Stimulated activated CD4-positive, alpha-beta T cell treated with anti-CD3 and anti-CD28 coated beads, TNF-alpha, amount 100 ng/mL, for 4 hours (primary cell): ENCODE measurements at places on chromosomes 5 and 9.
A peak's percentile ranks its signal among the peaks of the same experiment; 100 is the strongest.

DNA sequence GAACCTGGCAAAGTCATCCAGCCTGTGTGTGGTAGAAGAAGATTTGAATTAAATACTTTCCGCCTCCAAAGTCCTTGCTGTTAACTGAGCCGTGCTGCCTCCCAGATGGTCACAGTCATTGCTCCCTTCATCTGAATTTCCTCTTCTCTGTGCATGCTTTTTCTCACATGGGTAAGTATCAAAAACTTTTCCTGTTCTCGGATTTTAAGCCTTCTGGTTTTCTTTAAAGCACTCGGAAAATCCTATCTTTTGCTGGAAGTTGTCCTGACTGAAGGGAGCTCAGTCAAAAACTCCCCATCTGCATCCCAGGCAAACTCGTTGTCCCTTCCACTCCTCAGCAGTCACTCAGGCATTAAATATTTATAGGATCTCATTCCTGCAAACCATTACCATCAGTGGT lies 290.0 kb upstream of the PIK3R1 start:
- DNase-seq: no peak

- no peak for DNase-seq
Measured at GRCh38 chr9:98222885-98223691, 30.7 kb upstream of the CORO2A start.

DNA sequence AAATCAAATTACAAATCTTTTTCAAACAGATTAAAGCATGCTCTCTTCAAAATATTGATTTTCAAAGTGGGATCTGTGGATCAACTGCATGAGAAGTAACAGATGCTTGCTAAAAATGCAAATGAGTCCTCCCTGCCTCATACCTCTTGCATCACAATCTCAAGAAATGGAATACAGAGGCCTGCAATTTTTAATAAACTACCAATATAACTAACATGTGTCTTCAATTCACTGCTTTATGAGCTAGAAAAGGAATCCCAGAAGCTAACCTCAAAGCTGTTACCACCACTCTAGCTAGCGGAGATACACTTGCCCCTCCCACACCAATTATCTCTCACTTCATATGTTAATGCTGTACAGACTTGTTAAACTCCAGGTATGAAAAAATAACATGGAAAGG lies 9.6 kb downstream of the OR13C5 start:
- no peak for DNase-seq

GRCh38 chr9:16597136-16597535 lies 273.3 kb downstream of the BNC2 start:
- DNase-seq: no peak

- no peak for DNase-seq
Measured at GRCh38 chr5:37662362-37662761, 177.5 kb downstream of the GDNF start.

DNA sequence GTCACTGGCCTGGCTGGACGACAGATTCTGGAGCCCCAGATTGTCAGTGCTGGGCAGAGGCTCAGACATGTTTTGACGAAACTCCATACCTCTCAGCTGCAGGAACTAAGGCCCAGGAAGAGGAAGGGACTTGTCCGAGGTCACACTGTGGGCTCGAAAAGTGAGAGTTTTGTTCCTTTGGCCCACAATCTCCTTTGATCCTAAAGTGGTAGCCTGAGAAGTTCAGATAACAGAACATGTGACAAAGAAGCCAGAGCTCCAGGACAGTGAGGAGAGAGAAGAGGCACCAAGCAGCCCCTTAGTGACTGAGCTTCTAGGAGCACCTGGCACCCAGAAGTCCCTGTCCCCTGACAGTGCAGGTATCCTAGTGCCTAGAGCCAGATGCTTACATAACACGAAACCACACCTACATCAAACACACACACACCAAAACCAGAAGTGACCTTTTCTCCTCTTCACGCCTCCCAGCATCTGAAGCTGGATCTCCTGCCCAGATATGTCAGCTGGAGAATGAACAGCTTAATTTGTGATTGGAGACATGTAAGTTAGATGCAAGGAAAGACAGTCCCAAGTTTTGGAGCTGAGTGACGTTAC lies 88.9 kb downstream of the ADRB2 start:
- no peak for DNase-seq

DNA sequence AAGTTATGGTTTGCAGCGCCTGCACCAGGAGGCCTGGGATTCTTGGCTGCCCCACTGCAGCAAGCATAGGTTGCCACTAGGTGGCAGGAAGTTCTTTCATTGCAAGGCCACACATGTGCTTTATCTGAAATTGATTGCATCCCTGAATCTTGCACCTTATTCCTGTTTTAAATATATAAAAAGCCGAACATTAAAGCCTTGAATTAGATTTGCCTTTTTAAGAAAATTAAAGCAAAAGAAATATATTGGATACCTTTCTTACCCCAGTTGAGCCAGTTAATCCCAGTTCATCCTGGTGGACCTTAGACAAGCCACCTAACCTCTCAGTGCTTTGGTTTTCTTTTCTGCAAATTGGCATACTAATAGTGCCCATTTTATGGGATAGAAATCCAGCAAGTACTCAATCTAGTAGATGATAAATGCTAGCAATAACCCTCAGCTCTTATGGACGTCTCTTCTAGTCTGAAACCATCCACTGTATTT lies 6.3 kb upstream of the TRMT10B start:
- DNase-seq: peak; percentile 22

GRCh38 chr9:79623799-79624721 lies 52.3 kb downstream of the TLE4 start:
- DNase-seq: no peak

- no peak for DNase-seq
Measured at GRCh38 chr5:106757672-106758071, 913.1 kb downstream of the EFNA5 start.

- no peak for DNase-seq
Measured at GRCh38 chr9:80041821-80042220, 470.1 kb downstream of the TLE4 start.

DNA sequence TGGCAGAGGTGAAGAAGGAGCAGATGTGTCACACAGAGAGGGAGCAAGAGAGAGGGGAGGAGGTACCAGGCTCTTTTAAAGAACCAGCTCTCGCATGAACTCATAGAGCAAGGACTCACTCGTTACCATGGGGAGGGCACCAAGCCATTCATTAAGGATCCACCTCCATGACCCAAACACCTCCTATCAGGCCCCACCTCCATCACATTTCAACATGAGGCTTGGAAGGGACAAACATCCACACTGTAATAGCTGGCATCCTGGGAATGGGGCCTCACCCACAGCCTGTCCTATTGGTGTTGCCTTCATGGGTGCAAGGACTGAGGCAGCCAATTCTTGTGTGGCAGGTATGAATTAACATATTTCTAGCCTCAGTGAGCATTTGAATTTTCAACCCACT lies 11.6 kb upstream of the TNFAIP8 start:
- DNase-seq: no peak

- DNase-seq: no peak
Measured at GRCh38 chr5:122880749-122881148, 35.3 kb downstream of the SNX24 start.

- no peak for DNase-seq
Measured at GRCh38 chr9:94625835-94626234, 13.5 kb downstream of the FBP1 start.

DNA sequence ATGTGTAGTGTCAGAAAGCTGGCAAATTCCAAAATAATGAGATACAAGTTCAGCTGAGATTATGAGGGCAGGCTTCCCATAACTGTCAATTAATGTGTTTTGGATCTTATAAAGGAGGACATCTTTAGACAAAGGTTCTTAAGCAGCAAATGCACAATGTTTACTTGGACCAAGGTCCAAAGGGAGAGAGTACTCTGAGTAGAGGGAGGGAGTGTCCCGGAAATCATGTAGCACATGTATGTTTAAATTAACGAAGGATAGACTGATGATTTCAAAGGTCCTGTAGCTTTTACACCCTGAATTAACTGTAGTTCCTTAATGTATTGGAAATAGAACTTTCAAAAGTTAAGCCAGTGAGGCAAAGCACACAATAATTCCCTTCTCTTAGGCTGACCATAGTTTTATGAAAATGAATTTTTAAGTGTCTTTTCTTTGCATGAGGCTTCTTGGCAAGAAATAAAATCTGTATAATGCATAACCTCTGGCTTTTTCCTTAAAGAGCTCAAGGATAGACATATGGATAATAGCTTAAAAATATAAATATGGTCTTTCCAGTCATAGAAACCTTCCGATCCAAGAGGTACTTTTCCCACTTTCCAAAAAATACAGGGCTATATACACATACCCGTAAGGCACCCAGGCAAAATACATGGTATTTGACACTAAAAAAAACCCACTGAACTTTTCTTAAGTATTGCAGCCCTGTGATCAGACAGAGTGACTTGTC lies 93.0 kb downstream of the PCSK5 start:
- DNase-seq: no peak

DNA sequence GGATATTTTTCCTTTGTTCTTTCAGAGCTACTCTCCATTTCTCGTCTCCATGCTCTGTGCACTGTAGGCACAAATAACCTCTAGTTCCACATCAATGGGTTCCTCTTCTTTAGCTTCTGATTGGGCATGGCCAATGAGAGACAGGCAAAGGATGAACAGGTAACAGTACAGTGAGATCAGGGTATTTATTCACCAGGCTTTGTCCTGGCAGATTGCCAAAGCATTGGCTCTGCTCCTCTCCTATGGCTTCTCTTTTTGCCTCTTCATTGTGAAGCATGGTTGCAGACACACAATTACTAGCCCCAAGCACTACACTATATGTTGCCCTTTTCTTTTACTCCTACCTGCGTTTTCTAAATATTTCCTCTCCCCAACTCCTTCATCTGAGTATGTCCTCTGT lies 215.1 kb upstream of the ARRDC3 start:
- no peak for DNase-seq

DNA sequence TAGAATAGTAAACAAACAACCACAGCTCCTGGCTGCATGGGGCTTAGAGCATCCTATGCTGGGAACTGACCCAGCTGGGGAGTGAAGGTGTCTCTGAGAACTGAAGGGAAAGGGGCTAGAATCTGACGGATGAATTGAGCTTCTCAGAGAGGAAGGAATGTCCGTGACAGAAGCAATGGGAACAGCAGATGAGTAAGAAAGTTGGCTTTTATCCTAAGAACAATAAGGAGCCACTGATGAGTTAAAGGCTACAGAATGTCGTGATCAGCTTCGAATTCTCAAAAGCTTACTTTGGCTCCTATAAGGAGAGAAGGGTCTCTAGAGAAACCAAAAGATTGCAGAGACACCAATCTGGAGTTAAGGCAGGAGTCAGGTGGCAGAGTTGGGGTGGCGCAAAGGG lies 52.6 kb downstream of the EBF1 start:
- DNase-seq: no peak

GRCh38 chr9:15293804-15294316 lies 13.2 kb downstream of the TTC39B start:
- no peak for DNase-seq

GRCh38 chr5:180673371-180674089 lies 24.1 kb upstream of the FLT4 start:
- no peak for DNase-seq

DNA sequence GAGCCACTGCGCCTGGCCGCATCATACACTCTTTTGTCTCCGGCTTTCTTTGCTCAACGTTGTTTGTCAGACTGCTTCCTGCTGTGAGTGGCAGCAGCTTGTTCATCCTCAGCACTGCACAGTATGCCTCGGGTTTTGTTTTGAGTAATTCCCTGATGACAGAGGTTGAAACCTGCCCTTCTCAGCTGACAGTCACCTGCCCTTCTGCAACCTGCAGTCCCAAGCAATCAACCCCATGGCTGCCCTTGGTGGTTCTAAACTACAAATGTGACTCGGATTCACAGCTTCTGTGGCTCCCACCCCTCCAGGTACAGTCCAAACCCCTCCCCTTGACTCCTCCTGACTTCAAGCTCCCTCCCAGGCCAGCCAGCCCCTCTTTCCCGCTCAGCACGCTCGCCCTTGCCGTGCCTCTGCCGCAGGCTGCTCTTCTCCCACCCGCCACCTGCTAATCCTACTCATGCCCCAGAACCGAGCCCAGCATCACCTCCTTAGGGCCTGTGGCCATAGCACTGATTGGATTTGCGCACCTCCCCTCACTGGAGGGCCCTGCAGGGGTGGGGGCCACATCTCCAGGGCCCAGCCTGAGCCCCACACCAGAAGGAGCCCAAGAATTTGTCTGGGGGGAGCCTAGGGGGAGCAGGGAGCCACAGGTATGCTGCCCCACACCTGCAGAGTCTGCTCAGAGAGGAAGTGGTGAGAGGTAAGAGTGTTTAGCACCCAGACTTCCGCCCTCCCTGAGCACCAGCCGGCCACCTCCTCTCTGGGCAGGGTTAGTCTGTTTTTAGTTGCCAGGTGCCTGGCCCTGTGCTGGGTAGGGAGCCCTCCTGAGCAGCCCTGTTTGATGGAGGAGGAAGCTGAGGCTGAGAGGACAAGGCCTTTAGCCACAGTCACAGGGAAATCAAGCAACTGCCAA lies 10.1 kb downstream of the EEIG1 start:
- DNase-seq: peak; percentile 31

DNA sequence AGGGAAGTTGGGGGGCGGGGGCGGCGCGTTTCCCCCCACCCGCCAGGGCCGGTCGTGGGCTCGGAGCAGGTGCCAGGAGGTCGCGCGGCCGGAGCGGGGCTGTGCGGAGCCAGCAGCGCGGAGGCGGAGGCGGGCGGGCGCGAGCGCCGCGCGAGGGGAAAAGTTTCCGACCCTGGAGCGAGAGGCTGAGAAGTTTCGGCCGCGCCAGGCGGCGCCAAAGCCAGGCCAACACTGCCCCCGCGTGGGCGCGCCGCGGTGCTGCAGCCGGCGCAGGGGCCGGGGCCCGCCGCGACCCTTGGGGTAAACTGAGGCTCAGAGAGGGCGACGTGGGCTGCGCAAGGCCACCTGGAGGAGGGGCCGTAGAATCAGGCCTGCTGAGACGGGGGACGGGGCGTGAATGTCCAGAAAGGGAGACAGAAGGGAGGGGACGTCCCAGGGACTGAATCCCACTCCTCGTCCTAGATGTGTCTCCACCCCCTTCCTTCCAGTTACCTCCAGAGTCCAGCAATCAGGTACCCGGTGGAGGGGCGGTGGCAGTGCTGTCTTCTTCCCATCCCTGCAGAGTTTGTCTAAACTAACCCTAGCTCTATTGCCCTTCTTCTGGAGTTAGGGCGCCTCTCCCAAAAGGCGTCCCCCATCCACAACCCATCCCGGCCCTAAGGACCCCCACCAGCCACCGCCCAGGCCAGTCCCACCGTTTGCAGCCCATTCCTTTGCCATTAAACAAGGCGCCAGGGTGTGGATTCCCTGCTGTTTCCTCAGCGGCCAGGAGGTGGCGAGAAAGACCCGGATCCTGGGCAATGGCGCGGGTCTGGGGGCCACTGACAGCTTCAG lies 10.2 kb downstream of the C9orf50 start:
- peak; percentile 54 for DNase-seq

GRCh38 chr9:132723809-132724208 lies 53.5 kb downstream of the GTF3C4 start:
- no peak for DNase-seq

DNA sequence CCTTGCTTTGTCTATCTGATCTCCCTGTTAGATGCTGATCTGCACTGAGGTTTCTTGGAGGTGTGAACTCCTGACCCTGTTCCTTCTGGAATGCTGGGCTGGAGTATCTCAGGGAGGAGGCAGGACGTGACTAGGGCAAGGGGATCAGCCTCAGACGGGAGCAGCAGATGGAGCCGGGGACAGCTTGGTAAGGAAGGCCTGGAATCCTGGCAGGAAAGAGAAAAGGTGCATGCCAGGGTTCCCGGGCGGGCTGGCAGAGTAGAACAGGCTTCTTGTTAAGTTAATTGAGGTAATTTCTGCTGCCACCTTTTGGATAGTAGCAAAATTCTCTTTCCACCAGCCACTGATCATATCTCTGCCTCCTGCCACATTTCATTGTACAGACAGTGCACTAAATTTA lies 180.9 kb downstream of the ZNF462 start:
- DNase-seq: no peak

GRCh38 chr5:139062910-139063663 lies 135.1 kb downstream of the SIL1 start:
- no peak for DNase-seq

GRCh38 chr9:77785341-77785740 lies 137.2 kb upstream of the GNA14 start:
- no peak for DNase-seq
